ENCODE measurements at places on chromosomes 7 and 10.

GRCh38 chr10:76883596-76883995 is 754.0 kb downstream of the KCNMA1 start:
- DNase-seq: peak; percentile 26

GRCh38 chr10:77179015-77179695 is 458.5 kb downstream of the KCNMA1 start:
- no peak for DNase-seq

DNA sequence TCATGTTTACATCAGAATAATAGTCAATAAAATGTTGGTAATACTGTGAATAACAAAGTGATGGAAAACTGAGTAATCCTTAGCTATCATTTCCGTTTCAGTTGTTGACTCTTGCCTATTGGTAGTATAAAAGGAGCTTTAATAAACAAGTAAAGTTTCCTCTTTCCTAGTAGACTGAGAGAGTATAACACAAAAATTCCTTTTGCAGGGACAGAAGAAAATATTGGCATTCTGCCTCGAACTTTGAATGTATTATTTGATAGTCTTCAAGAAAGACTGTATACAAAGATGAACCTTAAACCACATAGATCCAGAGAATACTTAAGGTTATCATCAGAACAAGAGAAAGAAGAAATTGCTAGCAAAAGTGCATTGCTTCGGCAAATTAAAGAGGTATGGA is 9.4 kb downstream of the KIF20B start:
- no peak for DNase-seq

DNA sequence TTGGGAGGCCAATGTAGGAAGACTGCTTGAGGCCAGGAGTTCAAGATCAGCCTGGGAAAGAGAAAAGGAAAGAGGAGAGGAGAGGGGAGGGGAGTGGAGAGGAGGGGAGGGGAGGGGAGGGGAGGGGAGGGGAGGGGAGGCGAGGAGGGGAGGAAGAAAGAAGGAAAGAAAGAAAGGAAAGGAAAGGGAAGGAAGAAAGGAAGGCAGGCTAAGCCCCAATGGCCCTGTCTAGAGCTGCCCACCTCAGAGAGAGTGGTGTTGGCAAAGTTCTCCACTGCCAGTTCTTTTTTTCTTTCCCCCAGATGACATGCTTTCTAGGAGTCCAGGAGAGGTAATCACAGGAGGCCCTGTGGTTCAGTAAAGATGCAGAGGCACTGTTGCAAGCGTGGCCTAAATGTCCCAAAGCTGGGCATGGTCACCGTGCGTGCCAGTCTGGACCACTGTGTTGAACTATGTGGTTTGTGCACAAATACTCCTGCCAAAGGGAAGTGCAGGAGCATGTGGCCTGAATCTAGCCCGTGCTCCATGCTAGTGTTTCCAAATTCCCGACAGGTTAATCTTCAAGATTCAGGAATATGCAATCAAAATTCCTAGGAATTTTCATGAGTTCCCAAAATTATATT is 39.7 kb downstream of the ODAD2 start:
- DNase-seq: no peak

DNA sequence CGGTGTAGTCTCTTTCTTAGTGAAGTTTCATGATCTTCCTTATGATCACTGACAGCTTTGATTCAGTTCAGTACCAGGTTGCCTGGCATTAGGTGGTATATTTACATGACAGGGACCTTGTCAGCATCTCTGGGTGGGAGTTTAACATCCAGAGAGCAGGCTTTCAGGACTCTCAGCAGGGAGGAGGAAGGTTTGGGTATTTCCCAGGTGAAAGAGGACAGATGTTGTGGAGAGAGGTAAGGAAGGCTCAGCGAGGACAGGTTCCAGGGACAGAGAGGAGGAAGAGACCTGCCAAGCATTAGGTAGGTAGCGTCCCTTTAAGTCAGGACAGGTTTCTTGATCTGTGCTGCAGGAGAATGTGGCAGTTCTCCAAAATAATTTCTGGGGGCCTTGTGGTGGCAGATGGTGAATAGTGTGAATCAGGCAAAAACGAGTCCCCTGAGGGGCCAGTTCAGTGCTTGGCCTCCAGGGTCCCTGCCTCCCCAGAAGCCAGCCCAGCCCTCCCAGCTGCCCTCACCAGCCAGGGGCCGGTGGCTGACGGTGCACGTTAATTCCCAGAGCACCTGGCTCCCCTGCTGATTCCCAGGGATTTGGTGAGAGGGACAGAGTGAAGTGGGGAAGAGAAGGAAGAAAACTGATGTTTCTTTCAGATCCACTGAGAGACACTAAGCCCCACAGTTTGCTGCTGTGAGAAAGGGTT is 82.0 kb downstream of the VWC2 start:
- DNase-seq: no peak

DNA sequence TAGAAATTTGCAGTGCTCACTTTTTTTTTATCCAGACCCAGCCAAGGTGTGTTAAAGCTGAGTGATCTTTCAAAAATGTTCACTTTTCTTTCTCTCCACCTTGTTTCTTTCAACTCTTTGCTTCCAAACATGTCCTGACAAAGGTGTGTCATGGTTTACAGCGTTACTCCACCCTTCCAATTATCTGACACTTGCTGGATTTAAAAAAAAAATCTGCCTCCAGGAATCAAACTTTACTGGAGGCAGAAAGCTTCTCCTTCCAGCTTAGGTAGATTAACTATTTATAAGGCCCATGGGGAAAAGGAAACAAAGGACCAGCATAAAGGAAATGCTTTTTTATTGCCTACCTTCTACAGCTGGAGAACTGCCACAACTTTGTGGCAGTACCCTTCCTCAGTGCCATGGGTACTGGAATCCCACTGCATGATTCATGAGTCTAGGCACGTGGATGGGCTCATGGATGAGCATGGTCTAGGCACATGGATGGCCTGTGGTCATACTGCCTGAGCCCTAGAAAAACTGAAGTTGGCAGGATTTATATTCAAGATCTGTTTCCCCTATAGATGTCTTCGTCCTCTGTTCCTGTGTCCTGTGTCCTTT is at the start of gene COL17A1:
TSS of gene COL17A1 (minus strand) at position 80 of the 600 bp plus-strand sequence. CDS start 5,207 bp downstream, outside the sequence.
- DNase-seq: no peak

- DNase-seq: peak; percentile 89
These were observed at the start of gene SNX13 for GRCh38 chr7:17940302-17940883. Gene SNX13, minus strand, starts transcription at chr7:17940494. Its CDS starts 199 bp downstream, at chr7:17940295.

DNA sequence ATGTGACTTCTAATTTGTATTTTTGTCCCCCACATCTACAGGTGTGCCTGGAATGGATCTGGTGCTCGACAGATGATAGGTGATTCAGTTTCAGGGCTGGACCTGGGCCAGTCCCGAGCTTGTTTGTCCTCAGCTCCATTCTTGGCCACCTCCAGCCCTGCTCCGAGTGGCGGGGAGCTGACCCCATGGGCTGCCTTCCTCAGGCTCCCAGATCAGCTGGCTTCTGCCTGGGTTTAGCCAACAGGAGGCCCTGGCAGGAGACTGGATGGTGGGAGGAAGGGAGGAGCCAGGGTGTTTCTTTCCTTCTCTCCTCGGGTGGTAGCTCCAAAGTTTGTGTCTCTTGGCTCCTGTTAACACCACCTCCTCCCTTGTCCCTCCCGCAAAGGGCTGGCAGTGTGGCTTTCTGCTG is 75.2 kb downstream of the CDH23 start:
- DNase-seq: no peak

DNA sequence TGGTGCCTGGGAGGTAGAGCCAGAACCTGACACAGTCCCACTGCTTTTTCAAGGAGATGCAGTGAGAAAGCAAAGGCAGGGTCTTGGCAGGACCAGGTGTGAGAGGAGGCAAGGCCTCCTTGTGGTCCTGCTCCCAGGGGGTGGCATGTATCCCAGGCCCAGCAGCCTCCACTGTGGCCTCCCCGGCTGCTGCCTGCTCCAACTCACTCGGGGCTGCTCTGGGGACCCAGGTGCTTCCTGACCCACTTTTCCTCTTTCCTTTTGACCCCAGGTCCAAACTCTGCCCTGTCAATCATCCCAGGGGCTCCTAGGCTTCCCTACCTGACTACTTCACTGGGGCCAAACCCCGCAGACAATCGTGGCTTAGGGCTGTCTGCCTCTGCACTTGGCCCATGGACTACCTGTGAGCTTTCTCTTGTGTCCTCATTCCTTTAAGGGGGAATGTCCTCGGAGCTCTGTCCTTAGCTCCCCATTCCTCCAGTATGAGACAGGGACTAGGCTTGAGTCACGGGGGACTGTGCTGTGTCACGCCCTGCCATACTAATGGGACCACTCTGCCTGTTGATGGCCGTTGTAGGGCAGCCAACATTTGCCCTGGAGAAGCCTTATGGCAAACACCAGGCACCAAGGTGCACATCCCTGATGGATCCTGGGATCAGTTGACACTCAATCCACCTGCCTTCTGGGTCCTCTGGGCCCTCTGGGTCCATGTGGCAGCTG is 1.1 kb upstream of the AEBP1 start:
- DNase-seq: no peak

DNA sequence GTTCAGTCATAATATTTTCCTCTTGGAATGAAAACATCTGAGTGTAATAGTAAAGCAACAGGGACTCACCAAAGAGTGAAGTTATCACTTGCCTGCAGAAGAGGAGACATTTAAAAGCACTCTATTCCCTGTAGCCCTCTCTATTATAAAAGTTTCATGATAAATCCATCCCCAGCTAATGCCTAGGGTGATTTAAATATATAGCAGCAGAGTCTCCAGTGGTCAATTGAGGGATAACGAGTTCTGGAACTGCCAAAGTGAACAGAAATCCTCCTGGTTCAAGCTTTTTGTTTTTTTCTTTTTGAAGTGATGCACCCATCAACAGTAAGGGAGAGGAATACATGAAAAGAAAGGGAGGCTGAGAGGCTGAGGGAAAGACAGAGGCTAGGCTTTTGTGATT is 87.3 kb downstream of the EVX1 start:
- DNase-seq: no peak

- DNase-seq: no peak
These were observed 9.2 kb downstream of the INSIG1 start for GRCh38 chr7:155306673-155307470.

DNA sequence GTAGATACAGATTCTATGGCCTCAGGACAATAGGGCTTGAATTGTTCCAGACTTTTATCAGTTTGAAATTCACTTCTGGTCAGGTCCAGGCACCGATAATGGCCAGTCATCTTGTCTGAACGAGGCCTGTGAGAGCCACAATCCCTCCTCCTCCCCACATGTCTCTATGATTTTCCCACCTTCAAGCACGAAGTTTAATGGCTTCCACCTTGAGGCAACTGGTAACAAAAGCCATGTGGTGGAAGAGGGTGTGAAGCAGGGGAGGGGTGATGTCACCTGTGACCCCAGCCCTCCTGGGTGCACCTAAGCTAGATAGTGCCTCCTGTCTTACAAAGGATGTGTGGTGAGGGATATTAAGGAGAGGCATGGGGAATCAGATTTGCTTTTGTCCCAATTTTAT is 89.2 kb downstream of the PCGF5 start:
- no peak for DNase-seq

DNA sequence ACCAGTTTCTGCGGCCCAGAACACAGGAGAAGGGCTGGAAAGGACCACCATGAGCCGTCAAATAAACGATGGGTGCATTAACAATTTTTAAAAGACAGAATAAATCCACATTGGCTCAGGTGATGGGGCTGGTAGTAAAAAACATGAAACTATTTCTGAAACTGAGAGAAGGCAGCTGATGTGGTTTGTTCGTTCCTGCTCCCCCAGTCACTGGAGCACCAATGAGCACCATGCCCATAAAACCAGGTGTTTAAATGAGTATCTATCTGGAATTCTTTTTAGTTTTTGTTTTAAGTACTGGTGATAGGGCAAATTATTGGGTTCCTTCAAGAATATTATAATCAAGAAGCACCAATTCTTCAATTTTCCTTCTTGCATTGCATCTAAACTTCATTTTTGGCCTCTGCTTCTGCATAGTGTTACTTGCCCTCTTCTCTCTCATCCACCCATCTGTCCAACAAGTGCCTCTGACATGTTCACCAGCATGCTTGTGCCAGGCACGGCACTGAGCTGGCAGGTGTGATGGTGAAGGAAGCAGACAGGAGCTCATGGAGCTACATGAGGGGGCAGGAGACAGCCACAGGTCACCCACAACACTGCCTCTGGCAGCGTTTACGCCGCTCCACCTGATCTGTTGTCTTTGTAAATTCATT is 65.5 kb downstream of the LARP4B start:
- no peak for DNase-seq

GRCh38 chr7:47218378-47219176 is 363.3 kb downstream of the TNS3 start:
- DNase-seq: no peak

GRCh38 chr7:39910108-39910869 is 39.8 kb upstream of the CDK13 start:
- DNase-seq: no peak

- DNase-seq: no peak
These were observed 54.4 kb downstream of the ENTPD1 start for GRCh38 chr10:95810198-95810976.

DNA sequence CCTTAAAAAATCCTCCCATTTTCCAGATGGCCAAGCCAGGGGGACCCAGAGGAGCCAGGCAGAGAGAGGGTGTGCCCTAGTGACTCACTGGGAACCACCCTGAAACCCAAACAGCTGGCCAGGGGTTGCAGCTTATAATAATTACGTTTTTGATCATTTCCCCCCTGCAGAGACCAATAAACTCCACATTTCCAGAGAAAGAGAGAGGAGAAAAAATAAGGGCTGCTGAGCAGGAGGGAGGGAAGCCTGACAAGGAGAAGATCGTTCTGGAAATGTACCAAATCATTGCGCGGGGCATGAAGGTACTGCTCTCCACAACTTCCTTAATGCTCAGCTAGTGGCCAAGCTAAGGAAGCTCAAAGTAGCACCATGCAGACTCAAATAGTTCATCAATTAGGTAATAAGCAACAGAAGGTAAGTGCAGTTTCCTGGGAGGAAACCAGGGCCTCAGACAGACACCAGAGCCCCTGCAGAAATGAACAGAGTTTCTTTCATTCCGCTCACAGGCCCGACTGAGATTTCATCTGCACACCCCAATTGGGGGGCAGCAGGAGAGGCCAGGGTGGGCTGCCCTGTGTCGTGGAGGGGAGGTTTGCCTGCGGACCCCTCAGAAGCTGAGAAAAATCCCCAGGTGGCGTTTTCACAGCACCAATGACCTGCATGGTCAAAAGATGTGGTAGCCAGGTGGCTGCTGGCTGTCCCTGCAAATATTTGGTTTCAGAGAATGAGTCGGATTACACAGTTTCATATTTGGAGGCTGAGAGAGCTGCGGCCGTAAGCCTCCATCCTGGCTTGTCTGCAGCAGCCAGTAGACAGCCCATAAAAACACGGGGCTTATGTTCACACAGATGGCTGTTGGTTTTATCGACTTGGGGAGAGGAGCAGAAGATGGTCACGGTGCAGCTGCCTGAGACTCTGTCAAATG is 153.2 kb upstream of the LYZL2 start:
- peak; percentile 45 for DNase-seq

- no peak for DNase-seq
These were observed 2.0 kb downstream of the ZSCAN25 start for GRCh38 chr7:99618726-99619125.

DNA sequence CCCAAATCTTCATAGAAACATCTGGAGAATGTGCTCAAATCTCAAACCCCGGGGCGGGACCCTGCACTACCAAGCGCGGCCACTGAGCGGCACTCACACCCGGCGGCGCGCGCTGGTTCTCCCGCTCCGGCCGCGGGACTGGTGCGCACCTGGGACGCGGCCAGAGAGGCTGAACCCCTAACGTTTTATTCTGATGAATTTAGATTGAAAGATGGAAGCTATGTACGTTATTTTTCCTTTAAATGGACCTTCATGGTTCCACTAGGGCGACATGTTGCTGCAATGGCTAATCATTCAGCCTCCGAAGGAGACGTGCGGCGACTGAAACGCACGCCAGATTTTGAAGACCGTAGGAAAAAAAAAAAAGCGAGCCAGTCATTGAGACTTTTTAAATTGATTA is 107.0 kb upstream of the INSIG1 start:
- DNase-seq: no peak

GRCh38 chr7:107119376-107120105 is 49.3 kb upstream of the HBP1 start:
- no peak for DNase-seq

GRCh38 chr10:21926949-21927348 is 76.6 kb downstream of the DNAJC1 start:
- DNase-seq: no peak
